ENCODE measurements at places on chromosomes 3 and 15. TPM values are rescaled to one million over a fixed set of nuclear protein-coding genes. Genes with fewer than 3 reads are reported as not detected.

The XCR1 gene
- 0.04 TPM for polyA plus RNA-seq

The ADAMTS7 gene
- polyA plus RNA-seq = 2.1 TPM

The BCHE gene
- polyA plus RNA-seq = 1.2 TPM

The GOLGA8R gene
- 2.6 TPM for polyA plus RNA-seq

The NT5DC2 gene
- polyA plus RNA-seq = 46.6 TPM
